ENCODE measurements at places on chromosomes 2 and 18.

GRCh38 chr2:177430411-177430810 lies 37.8 kb downstream of the AGPS start:
- no peak for DNase-seq

- no peak for DNase-seq
Measured at GRCh38 chr2:174591740-174592139, 5.9 kb downstream of the WIPF1 start.

- no peak for DNase-seq
Measured at GRCh38 chr2:51387235-51387634, 355.3 kb upstream of the NRXN1 start.

GRCh38 chr2:38754506-38754905 lies 3.3 kb upstream of the SRSF7 start:
- DNase-seq = no peak

DNA sequence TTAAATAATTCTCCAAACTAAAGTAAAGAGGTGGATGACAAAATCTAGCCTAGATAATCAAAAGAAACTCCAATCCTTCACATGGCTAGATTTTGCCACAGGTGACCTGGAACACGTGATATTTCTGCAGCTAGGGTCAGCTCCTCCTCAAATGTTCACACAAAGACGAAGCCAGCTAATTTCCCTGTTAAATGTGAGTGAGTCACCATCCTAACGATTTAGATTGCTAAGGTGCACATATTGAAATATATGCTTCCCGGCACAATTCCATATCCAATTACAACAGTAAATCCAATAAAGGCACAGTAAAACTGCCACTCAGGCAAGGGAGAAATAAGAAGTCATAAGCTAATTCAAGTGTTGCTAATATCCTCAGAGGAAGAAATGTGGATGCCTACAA lies 28.7 kb downstream of the IKZF2 start:
- DNase-seq = no peak

GRCh38 chr2:179559108-179559806 lies 294.6 kb upstream of the SESTD1 start:
- no peak for DNase-seq

GRCh38 chr2:47155091-47155876 lies at the start of gene STPG4:
STPG4 (minus strand) TSS chr2:47155308; CDS start chr2:47155251, 57 bp downstream.
- no peak for DNase-seq

DNA sequence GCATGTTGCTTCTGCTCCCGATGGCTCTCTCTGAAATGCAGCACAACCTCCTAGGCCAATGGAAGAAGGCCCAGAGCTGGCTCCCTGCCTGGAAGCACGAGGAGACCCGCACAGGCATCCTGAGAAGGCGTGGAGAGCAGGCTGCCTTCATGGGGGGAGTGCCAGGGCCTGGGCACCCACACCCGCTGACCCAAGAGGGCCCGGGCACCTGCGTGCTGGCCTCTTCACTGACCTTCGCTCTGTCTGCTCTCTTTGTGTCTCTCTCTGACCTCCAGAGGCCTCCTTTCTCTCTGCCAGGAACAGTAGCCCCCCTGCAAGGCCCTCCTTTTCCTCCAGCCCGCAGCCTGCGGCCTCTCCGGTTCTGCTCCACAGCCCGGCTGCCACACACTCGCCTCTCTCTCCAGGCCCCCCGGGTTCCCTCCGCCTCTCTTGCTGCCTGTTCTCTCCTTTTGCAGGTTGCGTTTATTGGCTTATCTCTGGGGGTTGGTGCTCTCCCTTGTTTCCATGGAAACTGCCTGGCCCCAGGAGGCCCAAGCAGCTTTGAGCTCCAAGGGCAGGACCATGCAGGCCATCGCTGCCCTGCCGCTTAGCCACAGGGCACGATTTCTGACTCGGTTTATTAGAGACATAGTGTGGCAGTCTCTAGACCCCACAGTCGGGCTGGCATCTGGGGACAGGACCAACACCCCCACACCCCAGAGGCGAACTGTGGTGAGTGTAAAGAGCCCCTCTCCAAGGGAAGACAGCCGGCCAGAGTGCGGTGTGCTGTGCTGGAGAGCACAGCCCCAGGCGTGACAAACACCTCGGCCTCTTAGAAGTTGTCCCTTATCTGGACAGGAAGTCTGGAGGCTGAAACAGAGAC lies 1.7 kb downstream of the MZT2B start:
- DNase-seq = no peak

GRCh38 chr2:237594514-237594871 lies 4.0 kb upstream of the RAB17 start:
- DNase-seq = no peak

DNA sequence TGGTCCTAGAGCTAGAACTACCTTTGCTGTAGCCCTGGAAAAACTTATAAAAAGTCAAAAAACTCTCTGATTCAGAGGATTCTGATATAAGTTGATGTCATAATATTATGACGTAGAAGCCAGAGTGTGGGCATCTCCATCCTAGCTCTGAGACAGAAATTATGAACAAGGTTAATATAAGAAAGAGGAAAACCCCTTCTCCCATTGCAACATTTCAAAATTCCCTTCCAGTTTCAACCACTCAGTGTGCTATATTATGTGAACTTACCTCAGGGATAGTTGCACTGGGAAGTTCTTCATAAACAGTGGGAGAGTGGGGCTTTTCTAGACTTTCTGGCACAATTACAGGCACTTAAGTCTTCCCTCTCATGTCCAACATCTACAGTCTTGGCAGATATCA lies 171.6 kb downstream of the PIK3C3 start:
- no peak for DNase-seq

GRCh38 chr18:75607701-75608100 lies 180.2 kb upstream of the SMIM21 start:
- DNase-seq = no peak

DNA sequence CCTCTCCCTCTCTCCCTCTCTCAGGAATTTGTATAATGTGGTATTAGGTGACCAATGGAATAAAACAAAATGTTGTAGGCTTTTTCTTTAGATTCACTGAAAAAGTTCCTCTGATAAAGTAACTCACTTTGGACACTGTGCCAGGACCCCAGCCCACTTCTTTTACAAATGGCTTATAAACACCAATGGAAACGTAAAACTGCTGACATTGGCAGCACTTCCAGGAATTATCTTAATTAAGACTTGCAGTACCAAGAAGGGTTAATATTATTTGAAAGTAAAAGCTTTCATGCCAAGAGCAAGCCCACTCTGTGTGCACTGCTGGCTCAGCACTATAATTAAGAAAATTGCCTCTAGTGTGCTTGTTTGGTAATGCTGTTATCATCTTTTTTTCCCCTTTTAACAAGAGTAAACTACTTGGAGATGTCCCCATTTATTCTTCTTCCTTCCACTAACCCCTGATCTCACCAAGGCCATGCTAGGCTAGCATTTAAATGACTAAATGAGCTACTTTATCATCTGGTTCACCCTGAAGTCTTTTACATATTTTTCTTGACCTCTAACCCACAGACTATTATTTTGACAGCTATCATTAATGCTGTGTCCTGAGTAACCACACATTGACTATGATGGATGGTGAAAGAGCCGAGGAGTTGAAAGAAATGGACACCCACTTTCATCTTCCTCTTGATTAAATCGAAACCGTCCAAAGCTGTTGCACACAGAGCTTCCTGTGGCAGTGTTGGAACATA lies 232.2 kb upstream of the ETAA1 start:
- no peak for DNase-seq

GRCh38 chr2:237488901-237489860 lies 2.1 kb downstream of the MLPH start:
- no peak for DNase-seq

- DNase-seq = no peak
Measured at GRCh38 chr2:19359456-19359855, 1.0 kb upstream of the OSR1 start.

- no peak for DNase-seq
Measured at GRCh38 chr2:69965756-69966445, 4.5 kb upstream of the ASPRV1 start.

GRCh38 chr2:238338710-238339394 lies 18.5 kb downstream of the TRAF3IP1 start:
- no peak for DNase-seq

DNA sequence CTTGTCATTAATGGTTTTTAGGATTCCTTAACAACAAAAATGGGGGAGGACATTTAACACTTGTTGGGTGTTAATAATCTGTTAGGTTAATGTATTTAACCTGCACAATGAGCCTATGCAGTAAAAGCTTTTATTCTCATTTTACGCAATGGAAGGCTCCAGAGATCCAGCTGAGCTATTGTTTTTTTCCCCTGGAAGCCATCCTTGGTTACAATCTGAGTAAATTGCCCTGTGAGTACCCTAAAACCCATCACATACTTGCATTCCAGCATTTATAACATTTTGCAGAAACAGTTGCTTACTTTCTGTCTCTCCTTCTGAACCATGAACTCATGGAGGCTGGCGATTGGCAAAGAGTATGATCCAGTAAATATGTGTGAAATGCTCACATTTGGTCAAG lies 30.2 kb upstream of the DOCK10 start:
- no peak for DNase-seq

GRCh38 chr2:15675456-15676195 lies 84.0 kb downstream of the DDX1 start:
- DNase-seq = no peak

DNA sequence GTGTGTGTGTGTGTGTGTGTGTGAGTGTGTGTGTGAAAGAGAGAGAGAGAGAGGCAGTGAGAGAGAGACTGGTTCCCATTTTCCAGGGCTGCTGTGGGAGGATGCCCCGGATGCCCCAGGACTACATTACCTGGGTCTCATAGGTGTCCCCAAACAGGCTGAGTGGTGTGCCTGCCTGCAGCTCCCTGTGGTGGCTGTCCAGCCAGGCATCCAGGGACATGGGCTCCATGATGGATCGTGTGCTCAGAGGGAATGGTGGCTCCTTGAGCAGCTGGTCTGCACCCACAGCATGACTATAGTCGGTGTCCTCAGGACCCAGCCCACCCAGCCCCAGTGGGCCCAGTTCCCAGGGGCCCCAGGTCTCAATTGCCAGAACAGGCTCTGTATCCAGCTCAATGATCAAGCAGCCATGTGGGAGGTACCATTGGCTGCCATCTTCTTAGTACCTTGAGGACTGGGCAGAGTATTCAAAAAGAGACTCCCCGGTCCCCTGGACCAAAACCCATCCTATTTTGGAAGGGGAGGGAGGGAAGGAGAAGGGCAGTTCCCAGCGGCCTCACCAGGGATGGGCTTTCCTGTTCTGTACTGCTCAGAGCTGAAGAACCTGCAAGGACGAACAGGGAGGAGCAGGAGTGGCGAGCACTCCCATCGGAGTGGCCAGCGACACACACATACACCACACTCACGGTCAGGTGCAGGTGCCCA lies 5.8 kb upstream of the OXER1 start:
- DNase-seq = no peak

DNA sequence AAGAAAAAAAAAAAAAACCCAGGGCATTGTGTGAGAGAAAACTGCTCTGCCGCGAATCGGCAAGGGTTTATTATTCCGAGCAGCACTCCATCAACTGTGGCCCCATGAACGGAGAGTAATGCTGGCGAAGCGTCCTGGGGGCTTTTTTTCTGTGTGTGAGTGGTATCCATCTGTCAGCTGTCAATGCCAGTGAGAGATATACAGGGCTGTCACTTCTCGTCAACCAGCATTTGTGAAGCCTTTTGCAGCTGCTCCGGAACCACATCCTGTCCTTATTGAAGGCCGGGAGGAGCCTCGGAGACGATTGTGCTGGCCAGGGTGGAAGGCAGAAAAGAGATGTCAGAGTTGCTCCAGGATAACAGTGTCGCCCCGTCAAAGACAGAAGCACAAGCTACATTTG lies 356.9 kb upstream of the SMIM21 start:
- peak; percentile 50 for DNase-seq

GRCh38 chr2:159152128-159152778 lies 134.2 kb downstream of the WDSUB1 start:
- DNase-seq = no peak

DNA sequence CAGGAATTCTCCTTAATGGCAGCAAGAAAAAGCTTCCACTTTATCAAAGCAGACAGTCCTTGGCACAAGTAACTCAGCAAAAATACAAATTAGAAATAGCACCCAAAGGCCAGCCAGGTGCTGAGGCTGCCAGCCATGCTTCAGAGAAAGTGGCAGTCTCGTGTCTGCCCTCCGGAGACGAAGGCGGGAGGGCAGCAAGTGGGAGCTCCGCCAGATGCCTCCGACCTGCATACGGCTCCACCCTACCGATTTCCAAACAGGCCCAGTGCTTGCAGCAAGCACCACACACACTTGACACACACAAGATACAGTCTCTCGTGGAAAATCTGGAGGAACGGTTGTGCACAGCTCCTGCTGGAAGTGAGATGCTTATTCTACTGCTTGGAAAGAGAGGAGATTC lies 134.9 kb upstream of the REV1 start:
- DNase-seq = no peak

- DNase-seq = peak; percentile 7
Measured at GRCh38 chr2:104434318-104434792, 419.6 kb upstream of the POU3F3 start.

DNA sequence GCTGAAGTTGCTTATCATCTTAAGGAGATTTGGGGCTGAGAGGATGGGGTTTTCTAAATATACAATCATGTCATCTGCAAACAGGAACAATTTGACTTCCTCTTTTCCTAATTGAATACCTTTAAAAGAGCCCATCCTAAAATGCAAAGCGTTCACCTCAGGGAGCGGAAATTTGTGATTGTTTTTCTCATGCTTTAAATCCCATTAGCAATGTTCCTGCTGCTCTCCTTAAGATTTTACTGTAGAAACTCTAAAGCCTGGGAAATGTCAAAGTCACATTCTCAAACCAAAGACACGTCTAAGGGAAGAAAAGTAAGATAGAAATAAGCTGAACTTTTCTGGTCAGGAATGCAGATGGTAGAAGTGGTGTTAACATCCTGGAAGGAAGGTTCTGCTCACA lies 285.8 kb upstream of the MAP2 start:
- DNase-seq = no peak
